ENCODE measurements at places on chromosomes 7 and 10.

- no peak for DNase-seq
These were observed 90.2 kb downstream of the DLG5 start for GRCh38 chr10:77836299-77836820.

DNA sequence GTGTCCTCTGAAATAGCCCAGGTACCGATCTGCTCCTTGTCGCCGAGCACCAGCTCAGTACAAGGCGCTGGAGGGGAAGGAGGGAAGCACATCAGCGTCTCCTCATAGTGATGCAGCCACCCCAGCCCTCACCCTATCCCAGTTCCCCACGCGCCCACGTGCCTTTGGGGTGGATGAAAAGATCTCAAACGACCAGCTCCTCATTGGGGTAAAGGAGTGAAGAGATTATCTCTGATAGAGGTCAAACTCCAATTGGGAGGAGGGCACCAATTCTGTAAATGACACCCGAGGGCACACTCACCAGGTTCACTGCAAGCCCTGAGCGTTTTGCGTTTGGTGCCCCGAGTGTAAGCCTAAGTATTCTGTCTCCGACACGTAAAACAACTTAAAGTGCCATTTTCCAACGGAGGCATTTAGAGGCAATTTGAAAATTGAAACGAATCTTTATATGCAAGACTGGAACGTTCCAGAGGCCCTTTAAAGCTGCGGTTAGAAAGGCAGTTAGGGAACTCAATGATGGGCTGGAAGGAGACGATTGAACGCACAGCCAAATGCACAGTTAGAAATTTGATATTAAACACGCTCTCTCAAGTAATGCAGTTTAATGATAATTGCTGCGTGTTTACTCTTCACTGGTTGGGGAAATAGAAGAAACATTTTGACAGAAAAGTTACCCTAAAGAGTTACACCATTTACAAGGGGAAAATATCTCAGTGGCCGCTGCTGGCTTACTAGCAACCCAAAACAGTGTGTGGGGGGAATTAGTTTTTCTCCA is 8.9 kb upstream of the EMX2 start:
- no peak for DNase-seq

- DNase-seq = no peak
These were observed 33.3 kb upstream of the XPNPEP1 start for GRCh38 chr10:109956454-109957091.

DNA sequence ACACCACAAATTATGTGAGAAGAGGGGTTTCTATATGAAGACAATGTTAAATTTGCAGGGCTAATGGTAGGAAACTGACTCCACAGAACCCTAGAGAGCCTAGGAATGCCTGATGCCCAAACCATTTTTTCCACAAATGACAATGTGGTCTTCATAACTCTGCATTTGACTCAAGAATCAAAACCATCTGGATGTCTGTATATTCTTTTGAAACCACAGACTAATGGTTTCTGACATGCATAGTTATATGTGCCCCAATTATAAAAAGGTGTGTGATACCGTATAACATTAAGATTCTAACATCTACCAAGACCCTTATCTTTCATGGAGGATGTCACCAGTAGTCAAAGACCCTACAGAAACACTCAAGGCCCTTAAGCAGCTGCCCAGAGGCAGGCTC is 20.3 kb downstream of the SEC61G start:
- no peak for DNase-seq

GRCh38 chr7:157584420-157584819 is 247.6 kb downstream of the DNAJB6 start:
- no peak for DNase-seq

DNA sequence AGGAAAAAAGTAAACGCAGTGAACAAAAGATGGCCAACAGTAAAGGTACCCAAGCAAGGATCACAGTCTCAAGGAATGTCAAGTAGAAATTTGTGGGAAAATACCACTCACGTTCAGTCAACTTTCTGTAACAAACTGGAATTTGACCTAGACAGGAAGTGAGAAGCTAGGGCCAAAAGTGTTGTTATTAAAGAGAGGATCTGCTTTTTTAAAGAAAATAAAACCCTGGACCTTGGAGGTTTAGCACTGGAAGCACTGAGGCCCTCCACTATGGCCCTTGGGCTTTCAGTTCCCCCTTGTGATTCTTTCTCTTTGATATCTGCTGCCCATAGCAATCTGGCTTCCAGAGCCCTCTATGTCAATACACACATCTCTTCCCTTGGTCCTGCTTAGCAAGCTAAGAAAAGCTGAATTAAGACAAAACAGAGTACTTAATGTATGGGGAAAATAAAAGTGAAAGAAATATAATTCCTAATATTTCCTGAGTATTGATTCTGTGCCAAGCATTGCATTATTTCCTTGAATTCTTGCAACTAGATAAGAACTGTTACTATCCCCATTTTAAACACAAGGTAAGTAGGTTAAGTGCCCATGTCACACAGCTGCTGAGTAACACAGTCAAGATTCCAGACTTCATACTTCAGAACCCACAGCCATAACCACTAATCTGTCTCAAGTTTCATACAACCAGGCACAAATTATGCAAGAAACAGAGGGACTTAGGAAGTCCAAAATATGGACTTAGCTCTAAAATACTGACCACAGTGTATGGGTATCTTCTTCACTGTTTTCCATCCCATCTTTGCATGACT is 2.6 kb upstream of the ZNF438 start:
- DNase-seq = no peak

DNA sequence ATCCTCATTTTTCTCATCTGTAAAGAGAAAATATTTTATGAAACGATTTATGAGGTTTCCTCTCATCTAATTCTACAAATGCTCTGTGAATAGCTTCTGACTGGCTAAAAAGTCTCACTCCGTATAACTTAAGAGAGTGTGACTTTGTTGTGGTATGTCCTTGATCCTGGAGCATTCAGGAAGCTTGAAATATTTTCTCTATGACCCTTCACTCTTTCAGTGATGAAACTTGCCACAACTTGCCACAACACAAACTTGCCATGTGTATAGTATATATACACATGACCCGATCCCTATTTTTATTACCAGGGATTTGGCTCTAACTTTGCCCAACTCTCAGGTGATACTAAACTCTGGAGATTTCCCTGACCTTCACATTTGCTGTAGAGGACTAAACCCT is 74.1 kb downstream of the TES start:
- no peak for DNase-seq

DNA sequence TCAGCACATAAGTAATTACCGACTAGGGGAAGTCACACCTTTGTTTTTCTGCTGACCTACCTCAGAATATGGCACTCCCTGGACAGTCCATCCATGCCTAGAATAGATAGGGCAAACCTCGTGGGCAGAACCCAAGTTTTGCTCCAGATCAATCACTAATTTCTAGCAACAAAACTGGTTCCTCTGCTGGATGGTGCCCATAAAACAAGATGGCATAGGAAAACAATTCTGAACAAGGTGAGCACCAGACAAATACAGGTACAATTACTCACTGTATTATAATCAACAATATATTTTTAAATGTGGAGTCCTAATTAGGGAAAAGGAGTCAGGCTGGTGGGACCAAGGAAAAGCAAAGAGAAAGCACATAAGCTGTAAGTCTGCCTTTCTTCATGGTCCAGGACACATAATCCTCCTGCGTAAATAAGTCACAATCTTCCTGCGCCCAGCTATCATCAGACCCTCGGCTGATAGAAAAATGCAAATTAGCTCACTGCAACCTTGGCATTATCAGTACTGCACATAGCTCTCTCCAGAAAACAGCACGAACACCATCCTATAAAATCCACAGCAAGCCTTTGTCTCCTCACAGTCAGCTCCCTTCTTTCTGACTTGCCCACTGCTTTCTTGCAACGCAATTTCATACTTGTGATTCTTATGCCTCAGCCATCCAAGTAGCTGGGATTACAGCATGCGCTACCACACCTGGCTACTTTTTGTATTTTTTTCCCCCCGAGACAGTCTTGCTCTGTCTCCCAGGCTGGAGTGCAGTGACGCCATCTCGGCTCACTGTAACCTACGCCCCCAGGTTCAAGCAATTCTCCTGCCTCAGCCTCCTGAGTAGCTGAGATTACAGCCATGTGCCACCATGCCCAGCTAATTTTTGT is 15.1 kb downstream of the URGCP start:
- DNase-seq = no peak

DNA sequence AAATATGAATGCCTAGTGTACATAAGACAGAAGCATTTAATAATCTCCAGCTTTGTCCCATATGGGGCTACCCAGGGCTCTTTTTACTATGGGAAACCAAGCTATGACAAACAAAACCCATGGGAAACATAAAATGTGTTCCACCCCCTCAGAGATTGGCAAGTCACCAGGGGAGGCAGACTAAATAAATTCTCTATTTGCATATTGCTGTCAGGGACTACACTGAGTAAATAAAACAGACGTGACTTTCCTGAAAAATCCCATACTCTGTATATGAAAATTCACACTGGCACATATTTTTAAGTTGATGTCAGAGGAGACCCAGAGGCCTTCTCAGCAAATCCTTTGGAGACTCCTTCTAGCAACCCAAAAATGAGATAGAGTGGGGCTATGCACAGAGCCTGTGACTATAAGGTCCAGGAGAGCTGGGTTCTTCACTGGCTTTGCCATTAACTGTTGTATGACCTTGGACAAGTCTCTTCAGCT is 44.0 kb upstream of the HPSE2 start:
- no peak for DNase-seq

DNA sequence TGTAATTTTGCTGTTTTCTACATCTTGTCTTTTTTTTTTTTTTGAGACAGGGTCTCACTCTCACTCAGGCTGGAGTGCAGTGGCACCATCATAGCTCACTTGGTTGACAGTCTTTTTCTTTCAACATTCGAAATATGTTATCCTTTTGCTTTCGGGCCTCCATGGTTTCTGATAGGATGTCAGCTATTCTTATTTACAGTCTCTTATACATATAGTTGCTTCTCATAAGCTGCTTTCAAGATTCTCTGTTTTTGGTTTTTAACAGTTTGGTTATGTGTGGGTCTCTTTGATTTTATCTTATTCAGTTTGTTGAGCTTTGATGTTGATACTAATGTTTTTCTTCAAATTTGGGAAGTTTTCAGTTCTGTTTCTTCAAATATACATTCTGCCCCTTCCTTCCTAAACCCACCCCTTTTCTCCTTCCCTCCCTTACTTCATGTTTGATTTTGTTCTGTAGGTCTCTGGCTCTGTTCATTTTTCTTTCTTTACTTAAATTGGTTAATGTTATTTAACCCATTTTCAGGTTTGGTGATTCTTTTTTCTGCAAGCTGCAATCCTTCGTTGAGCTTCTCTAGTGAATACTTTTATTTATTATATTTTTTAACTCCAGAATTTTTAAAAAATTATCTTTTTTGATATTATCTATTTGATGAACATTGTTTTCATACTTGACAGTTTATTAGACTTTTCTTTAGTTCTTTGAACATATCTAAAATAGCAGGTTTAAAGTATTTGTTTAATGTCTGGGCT is 19.3 kb downstream of the SEPTIN7 start:
- no peak for DNase-seq

- no peak for DNase-seq
These were observed 16.3 kb downstream of the ZMIZ2 start for GRCh38 chr7:44764665-44765578.

DNA sequence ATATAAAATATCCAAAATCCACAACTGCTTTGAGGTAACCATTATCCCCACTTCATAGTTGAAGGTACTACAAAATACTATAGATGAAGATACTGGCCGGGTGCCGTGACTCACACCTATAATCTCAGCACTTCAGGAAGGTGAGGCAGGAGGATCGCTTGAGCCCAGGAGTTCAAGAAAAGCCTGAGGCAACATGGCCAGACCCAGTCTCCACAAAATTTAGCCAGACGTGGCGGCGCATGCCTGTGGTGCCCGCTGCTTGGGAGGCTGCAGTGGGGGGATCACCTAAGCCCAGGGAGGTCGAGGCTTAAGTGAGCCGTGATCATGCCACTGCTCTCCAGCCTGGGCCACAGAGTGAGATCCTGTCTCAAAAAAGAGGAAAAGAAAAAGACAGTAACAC is 21.7 kb downstream of the TMEM254 start:
- DNase-seq = no peak

DNA sequence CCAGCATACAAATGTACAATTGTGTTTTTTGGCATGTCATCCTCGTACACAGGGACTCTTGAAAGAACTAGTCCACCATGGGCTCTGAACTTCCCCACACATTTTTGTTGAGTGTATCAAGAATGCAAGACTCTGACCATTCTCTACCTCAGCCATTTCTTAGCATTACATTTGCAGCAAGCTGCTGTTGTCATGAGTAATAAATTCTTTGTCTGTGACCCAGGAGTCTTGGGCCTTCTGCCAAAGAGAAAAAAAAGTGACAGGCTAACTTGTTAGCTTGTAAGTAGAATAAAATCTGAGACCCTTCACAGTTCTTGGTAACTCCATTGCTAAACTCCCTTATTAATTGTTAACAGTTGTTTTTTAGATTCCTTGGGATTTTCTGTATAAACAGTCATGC is 542.3 kb upstream of the MBL2 start:
- no peak for DNase-seq

GRCh38 chr10:24214762-24215161 is 5.8 kb downstream of the KIAA1217 start:
- DNase-seq = no peak

- DNase-seq = no peak
These were observed 131.8 kb downstream of the DOCK1 start for GRCh38 chr10:127036987-127037386.

GRCh38 chr7:30965883-30966282 is 2.1 kb downstream of the GHRHR start:
- DNase-seq = no peak
